ENCODE measurements at places on chromosomes 3 and 15.

DNA sequence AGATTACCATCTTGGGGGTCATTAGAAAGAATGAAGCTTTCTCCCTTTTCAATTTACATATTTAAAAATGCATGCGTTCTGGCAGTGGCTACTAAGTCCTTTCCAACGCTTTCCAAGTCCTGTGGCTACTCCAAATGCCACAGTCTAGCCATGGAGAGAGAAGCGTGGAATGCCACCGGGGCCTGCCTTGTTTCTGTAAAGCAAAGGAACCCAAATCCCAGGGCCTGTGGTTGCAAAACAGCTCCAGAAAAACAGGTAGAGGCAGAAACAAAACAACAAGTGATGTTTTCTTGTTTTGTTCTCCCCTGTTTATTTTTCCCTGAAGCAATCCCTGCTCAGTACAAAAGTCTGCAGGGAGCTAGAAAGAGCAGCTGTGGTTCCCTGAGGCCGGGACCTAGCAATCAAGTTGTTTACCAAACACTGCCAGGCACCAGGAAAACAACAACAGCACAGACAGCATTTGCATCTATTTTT lies 85.5 kb downstream of the FOXP1 start:
- no peak for DNase-seq

- no peak for DNase-seq
Measured at GRCh38 chr3:117708601-117709000, 999.0 kb downstream of the TUSC7 start.

DNA sequence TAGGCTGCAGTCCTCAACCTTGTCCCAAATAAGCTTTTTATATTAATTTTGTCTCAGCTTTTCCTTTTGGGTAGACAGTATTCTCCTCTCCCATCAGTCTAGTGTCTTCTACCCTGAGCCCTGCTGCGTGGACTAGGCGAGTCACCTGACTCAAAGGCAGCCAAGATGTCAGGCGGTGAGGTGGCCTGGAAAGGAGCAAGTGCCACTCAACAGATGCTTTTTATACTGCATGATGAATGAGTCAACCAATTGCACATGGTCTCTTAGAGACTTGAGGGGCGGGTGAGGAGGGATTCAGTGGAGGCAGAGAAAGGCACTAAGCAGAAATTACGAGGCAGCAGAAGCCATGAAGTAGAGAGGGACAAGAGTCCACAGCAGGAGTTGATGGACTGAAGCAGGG lies 95.9 kb downstream of the FRMD4B start:
- DNase-seq: no peak

GRCh38 chr15:91271565-91272153 lies 171.6 kb downstream of the SV2B start:
- peak; percentile 49 for DNase-seq

GRCh38 chr15:69940441-69941300 lies 157.0 kb downstream of the TLE3 start:
- DNase-seq: no peak

DNA sequence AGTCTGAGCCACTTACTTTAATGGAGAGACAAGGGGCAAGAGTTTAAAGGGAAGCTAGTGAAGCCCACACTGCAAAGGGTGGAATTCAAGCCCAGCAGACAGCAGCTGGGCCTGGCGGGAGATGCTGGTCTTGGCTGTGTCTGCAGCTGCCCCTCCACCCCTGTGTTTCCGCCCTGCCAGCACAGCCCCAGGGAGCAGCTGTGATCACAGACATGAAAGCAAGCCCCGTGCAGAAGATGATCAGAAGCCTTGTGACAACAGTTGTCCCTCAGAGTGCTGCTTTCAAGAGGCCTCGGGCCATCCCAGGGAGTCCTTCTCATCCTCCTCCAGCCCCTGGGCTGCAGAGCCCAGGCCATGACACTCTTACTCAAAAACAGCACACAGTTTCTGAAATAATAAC lies 24.1 kb upstream of the SLC6A1 start:
- DNase-seq: no peak

GRCh38 chr3:66830301-66830700 lies 167.8 kb upstream of the KBTBD8 start:
- no peak for DNase-seq

DNA sequence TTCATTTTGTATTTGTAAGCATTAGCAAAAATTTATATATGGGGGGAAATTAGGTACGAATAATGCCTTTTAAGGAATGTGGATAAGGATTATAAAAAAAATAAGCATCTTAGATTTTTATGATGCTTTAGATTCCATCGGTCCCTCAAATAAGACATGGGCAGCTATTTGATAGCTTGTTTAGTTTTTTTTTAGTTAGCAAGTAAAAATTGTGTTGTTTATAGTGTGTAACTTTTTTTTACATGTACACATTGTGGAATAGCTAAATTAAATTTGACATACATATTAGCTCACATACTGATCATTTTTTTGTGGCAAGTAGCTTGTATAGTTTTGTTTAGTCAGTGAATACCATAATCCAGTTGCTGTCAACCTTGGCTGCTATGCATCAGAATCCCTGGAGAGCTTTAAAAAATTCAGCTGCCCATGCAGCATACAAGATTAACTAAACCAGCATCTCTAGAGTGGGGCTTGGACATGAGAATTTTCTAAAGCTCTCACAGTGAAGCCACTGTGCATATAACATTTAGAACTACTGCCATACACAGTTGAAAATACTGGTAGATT lies 53.9 kb downstream of the TMOD3 start:
- no peak for DNase-seq

All from activated T-cell treated with anti-CD3 and anti-CD28 coated beads, Interleukin-2, amount 50 U/mL, for 1 hour (primary cell).